ENCODE measurements at places on chromosomes 5 and 9.

GRCh38 chr5:891837-892393 lies 686 bp downstream of the BRD9 start:
- no peak for DNase-seq

- no peak for DNase-seq
Measured at GRCh38 chr5:43137326-43137725, 16.6 kb downstream of the ZNF131 start.

DNA sequence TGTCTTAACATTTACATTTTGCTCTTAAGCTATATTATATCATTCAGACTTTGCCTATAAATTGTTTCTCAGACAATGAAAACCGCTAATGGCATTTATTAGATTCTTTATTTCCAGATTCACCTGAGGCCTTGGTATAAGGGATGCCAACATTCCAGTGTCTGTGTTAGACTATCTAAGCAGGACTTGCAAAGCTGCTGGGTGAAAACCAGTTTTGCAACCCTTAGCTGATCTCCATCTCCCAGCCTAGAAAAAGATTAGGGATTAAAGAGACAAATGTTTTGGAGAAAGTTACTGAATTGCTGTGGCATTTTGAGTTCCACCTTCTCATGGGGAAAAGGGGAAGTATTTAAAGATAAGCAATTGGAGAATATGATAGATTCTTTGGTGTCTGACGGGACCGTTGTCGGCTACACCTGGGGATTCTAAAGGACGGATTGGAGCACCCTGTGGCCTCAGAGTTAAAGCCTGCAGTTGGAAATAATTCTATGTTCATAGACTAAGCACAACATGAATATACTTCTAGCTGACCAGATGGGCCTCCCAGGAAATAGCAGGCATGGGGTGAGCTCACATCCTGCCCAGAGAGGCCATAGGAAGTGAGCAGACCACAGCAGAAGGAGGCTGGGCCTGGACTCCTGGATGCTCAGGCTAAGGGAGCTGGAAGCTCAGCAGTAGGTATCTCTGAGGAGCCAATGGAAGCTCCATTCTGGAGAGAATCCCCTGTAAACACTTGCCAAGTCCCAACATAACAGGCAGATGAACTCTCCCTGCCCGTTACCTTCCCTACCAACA lies 21.8 kb downstream of the ENTREP1 start:
- DNase-seq, result no peak

GRCh38 chr9:112777914-112778313 lies 27.4 kb downstream of the SNX30 start:
- DNase-seq, result no peak

DNA sequence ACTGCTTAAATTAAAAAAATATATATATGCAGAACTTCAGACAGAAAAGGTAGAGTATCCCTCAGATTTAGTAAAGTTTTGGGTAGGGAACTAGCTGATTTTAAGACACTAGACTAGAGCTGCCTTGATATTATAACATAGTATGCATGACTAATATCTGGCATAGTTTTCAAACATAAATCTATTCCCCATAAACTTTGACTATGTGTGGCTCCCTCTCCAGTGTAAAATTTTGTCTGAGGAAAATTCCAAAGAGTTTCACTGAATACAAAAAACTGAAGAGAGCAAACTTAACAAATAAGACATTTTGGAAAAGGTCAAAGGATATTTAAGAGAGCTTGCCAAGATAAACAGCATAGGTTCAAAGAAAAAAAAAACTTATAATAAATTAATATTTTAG lies 66.2 kb upstream of the ZNF462 start:
- no peak for DNase-seq

- DNase-seq, result no peak
Measured at GRCh38 chr5:119286511-119287488, 69.0 kb upstream of the TNFAIP8 start.

- DNase-seq, result no peak
Measured at GRCh38 chr5:68190619-68191018, 24.9 kb upstream of the PIK3R1 start.

DNA sequence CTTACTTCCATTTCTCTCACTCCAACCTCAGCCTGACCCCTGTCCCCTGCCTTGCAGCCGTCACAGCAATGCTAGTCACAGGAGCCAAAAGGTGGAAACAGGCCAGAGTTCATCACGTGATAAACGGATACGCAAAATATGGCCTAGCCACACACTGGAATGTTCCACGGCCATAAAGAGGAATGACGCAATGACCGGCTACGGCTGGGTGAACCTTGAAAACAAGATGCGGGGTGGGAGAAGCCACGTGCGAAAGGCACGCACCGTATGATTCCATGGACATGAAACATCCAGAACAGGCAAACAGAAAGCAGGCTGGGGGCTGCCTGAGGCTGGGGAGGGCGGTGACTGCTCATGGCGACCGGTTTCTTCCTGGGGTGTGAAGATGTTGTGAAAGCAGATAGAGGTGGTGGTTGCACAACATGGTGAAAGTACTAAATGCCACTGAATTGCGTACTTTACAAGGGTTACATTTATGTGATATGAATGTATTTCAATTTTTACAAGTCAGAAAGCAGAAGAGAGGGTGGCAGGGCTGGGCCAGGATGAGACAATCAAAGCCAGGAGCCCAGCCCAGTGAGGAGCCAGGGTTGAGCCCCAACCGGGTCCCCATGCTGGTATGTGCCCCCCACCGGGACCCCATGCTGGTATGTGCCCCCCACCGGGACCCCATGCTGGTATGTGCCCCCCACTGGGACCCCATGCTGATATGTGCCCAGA lies 117.8 kb upstream of the SARDH start:
- no peak for DNase-seq

DNA sequence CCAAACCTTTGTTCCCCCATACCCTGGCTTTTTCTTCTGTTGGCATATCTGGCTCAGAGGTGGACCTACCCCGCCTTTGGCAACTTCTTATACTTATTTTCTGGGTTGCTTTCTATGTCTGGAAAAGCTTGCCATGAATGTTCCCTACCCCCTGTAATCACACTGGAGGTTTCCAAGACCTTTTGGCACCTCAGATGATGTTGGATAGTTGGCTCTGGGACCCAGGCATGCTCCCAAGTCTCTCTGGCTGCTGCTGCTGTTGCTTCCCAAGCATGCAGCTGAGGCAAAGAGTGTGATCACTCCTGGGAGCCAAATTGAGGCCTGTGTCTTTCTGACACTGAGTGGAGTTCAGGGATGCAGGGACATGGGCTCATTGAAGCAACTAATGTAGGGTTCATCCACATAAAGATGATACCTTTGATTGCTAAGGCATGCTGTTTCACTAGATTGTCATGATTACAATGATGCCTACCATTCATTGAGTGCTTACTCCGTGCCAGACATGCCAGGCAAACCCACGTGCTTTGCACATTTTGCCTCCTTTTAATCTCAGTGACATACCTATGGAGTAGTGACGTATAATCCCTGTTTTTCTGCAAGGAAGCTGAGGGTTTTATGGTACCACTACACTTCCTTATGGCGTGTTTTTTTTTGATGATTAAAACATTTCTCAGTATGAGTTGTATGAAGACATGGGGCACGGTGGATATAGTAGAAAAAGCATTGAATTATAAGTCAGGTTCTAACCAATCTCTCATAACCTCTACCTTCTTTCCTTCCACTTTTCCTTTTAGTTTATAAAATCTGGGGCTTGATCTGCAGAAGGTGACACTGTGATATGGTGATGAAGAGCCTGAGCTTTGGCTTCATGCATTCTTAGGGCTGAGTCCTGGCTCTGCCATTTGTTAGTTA lies 73.1 kb downstream of the ARHGAP26 start:
- no peak for DNase-seq
